ENCODE measurements at places on chromosomes 6 and 20.

GRCh38 chr6:2782825-2783187 is 17.6 kb downstream of the WRNIP1 start:
- no peak for DNase-seq

DNA sequence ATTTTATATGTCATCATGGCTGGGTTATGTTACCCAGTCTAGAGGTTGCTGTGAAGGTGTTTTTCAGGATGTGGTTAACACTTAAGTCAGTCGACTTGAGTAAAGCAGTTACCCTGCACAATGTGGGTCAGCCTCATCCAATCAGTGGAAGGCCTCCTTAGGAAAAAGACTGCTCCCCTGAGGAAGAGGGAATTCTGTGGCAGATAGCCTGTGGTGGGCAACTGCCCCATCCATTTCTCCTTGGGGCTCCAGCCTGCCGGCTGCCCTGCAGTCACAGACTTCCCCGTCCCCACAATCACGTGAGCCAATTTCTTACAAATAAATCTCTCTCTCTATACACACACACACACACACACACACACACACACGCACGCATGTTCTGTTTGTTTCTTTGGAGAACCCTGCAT is 34.5 kb upstream of the MPC1 start:
- DNase-seq, result no peak

DNA sequence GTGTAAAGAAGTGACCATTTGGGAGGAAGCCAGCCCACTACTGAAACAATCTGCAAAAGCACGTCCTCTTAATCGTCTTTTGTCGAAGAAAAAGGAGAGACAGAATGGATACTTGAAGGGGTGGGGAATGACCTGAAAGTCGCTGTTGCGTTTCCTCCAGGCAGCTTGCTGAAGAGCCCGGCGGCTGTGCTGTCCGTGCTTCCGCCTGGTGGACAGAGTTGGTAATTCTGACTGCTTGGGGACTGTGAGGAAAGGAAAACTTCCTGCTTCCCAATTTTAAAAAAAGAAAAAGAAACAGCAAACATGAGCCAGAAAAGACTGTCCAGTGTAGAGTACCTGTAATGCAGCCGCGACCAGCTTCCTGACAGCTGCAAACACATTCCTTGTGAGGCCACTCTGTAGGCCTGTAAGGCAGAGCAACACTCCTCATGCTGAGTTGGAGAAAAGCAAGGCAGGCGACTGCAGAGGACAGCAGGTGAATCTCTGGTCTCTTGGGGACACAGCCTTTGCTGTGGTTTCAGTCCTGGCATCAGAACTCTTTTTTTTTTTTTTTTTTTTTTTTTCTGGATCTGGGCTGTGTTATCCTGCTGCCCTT is 251.1 kb upstream of the TBX18 start:
- no peak for DNase-seq

DNA sequence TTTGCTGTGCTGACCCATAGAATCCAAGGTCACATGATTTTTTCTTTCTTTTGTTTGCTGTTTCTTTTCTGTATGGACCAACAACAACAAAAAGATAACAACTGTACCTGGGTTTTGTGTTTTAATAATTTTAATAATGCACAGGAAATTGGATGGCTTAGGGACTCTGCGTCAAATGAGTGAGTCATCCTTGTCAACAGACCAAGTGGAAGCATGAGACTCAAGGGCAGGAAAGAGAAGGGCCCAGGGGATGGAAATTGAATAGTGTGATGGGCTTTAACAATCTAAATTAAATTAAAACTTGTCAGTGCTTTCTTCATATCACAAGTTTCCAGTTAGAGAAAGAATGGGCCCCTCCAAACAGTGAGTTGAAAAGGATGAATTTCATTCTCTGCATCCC is 413.0 kb downstream of the PREX1 start:
- no peak for DNase-seq

DNA sequence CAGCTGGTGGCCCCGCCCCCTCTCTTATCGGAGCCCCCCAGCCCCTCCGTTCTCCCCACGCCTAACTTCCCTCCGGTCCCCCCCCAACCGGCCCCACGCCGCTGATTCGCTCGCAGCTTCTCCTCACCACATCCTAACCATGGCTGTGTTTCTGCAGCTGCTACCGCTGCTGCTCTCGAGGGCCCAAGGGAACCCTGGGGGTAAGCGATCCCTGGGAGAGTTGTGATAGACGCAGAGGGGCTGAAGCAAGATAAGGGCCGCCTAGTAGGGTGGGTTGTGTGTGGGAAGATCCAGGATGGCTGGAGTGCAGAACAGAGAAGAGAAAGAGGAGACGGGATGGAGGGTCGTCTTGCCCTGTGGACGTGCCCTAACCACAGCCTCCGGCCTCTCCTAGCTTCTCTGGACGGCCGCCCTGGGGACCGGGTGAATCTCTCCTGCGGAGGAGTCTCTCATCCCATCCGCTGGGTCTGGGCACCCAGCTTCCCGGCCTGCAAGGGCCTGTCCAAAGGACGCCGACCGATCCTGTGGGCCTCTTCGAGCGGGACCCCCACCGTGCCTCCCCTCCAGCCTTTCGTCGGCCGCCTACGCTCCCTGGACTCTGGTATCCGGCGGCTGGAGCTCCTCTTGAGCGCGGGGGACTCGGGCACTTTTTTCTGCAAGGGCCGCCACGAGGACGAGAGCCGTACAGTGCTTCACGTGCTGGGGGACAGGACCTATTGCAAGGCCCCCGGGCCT is at the start of gene MPIG6B:
Gene MPIG6B, plus strand, starts transcription at position 129 of the 735 bp plus-strand sequence. Its CDS starts 11 bp downstream, at position 140.
- DNase-seq, result no peak

- DNase-seq, result no peak
Measured at GRCh38 chr6:38110481-38110971, 291.0 kb downstream of the ZFAND3 start.

GRCh38 chr6:4687989-4688947 is 87.9 kb upstream of the CDYL start:
- no peak for DNase-seq

DNA sequence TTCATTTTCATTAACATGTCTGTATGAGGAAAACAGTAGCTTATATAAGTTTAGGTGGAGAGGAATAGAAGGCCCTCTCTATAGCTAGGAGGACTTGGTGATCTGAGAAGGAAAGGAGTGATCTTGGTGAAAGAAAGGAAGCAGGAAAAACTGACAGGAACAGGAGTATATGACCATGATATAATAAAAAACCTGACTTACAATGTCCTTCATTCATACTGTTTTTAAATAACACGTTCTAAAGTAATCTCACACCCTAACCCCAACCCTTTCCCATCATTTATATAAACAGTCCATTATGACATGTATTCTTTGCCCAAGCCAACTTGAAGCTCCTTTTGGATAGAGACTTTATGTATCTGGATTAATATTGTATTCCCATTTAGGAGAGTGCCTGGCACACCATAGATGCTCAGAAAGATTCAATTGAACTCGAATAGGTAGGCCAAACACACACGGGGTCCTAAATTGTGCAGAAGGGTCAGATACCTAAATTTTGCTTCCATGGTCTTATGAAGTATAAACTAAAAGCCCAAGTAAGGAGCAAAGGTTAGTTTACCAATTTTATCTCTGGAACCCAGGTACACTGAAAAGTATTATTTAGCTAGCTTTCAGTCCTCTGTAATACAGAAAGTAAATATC is 75.9 kb downstream of the OR2B2 start:
- DNase-seq, result no peak

DNA sequence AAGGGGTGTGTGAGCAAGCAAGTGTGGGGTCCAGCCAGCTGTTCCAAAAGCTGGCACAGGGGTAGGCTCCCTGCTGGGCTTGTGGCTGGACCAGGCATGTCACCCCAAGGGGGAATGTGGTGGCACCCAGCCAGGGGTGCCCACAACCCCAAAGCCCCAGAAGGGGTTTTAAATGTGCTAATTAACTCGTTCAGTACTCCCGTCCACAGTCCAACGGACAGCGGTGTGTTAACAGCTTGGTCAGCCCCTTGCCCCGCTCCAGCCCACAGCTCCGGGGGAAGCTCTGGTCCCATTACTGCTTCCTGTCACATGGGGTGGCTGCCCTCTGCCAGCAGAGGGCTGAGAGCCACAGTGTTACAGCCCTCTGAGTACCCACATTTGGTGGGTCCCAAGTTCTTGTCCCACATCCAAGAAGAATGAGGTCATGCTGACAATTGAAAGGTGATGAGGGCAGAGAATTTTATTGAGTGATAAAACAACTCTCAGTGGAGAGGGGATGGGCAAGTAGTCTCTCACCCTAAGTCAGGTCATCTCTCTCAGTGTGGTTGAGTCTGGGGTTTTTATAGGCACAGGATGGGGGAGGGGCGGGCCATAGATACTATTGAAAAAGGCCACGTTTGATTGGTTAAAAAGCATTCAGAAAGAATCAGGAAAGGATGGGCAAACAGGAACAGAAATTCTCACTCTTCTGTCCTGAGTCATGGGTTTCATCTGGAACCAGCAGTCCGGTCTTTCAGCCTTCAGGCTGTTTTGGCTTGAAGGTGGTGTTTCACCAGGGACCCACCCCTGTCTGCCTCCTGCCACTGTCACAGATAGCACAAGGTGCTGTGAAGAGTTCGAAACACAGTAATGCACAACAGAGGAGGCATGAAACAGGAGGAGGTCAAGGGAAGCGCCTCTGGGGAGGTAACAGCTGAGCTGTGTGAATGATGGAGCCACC is 238.5 kb downstream of the NFATC2 start:
- DNase-seq, result no peak

Measured in SW 1271 (cell line).